ENCODE measurements at places on chromosomes 3 and 15. TPM values are rescaled to one million over a fixed set of nuclear protein-coding genes. Genes with fewer than 3 reads are reported as not detected.
A peak's percentile ranks its signal among the peaks of the same experiment; 100 is the strongest.

The GOLGA8O gene
- total RNA-seq: 2.1 TPM

The CIB2 gene
- total RNA-seq: 1.9 TPM

The CLDN16 gene
- total RNA-seq: 0.14 TPM

The GLDN gene
- total RNA-seq: 21.8 TPM

The FAM174B gene
- 62.9 TPM for total RNA-seq

The MESP1 gene
- 4.9 TPM for total RNA-seq

GRCh38 chr3:4588466-4588865 lies 95.3 kb downstream of the ITPR1 start:
- H3K4me3 ChIP-seq: no peak overlapping the region
- H3K36me3 ChIP-seq: no peaks in the 10 kb centered on the region
- no peak overlapping the region for H3K27ac ChIP-seq
- H3K27me3 ChIP-seq: no peaks in the 10 kb centered on the region
- peaks cover 43% of the 10 kb centered on the region for H3K4me1 ChIP-seq

DNA sequence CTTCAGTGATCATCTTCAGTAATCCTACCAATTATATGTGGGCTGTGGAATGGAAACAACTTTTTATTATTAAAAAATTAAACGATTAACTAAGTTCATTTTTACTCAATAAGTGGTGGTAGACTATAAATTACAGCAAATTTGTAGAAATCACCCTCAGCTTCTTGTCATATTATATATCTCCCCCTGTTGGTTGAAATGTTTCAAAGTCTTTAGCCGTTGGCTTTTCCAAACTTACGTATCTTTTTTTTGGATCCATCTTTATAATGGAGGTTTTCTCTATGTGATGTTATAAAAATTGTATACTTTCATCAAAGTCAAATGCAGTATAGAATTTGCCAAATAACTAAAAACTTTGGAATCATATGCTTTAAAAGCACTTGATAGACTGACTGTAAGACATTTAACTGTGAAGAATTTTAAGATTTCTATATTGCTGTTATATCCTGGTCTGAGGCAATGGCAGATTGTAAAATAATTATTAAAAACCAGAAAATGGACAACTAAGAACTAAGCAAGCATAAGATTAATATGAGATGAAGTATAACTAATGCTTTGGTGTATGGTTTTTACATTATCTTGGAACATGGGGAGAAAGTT lies 44.7 kb downstream of the ATP11B start:
- no peak overlapping the region for H3K4me3 ChIP-seq
- peaks cover 45% of the 10 kb centered on the region for H3K36me3 ChIP-seq
- no peaks in the 10 kb centered on the region for H3K4me1 ChIP-seq
- H3K27ac ChIP-seq: no peak overlapping the region

DNA sequence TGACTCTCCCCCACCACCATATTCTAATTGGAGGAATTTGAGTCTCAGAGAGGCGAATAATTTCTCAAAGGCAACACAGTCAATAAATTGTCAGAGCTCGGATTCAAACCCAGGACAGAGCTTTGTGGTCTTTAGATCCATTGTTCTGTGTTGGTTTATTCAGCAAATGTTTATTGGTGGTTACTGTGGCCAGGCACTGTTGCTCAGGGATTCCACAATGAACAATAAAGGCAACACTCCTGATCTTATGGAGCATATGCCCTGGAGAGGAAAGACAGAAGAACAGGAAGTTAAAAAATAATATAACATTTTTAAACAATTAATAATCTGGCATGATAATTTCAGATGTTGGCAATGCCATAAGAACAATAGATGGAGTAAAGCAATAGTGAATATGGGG lies 291.7 kb upstream of the NR2E3 start:
- H3K4me3 ChIP-seq: no peak overlapping the region
- H3K27me3 ChIP-seq: no peaks in the 10 kb centered on the region
- no peak overlapping the region for H3K27ac ChIP-seq
- H3K36me3 ChIP-seq: no peaks in the 10 kb centered on the region
- peaks cover 9% of the 10 kb centered on the region for H3K4me1 ChIP-seq
- no peak for DNase-seq

DNA sequence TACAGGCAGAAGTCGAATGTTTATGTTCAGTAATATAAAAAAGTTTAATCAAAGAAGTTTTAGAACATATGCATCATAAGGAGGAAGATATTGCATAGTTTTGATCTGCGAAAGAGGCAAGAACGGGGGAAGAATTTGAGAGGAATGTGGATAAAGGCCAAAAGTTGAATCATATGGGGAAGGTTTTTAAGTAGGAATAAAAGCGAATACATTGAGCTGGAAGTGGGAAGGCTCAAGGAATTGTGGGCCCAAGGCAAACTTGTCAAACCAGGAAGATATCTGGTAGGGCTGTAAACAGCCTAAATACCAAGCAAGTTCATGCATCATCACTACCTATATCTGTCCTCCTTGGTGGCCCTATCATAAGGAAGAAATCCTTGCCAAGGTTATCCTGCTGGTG lies 186.9 kb downstream of the MAGI1 start:
- DNase-seq: no peak
- H3K27ac ChIP-seq: no peak overlapping the region
- no peak overlapping the region for H3K4me3 ChIP-seq
- peaks cover 17% of the 10 kb centered on the region for H3K4me1 ChIP-seq

GRCh38 chr15:55652359-55652758 lies 64.2 kb upstream of the PYGO1 start:
- no peaks in the 10 kb centered on the region for H3K36me3 ChIP-seq
- H3K27ac ChIP-seq: no peak overlapping the region
- H3K4me1 ChIP-seq: no peaks in the 10 kb centered on the region

GRCh38 chr3:58621086-58621830 lies 44.1 kb upstream of the FAM107A start:
- no peak for DNase-seq
- no peak overlapping the region for H3K4me3 ChIP-seq
- H3K36me3 ChIP-seq: no peaks in the 10 kb centered on the region
- H3K27ac ChIP-seq: no peak overlapping the region
- H3K27me3 ChIP-seq: no peaks in the 10 kb centered on the region

GRCh38 chr15:70252056-70252950 lies 154.6 kb upstream of the TLE3 start:
- no peaks in the 10 kb centered on the region for H3K36me3 ChIP-seq
- peak; percentile 45 for DNase-seq
- H3K4me1 ChIP-seq: no peaks in the 10 kb centered on the region
- H3K27me3 ChIP-seq: no peaks in the 10 kb centered on the region

GRCh38 chr15:42820811-42821210 lies 83.9 kb upstream of the CDAN1 start:
- H3K4me3 ChIP-seq: no peak overlapping the region
- DNase-seq: no peak
- H3K36me3 ChIP-seq: no peaks in the 10 kb centered on the region
- no peaks in the 10 kb centered on the region for H3K4me1 ChIP-seq

DNA sequence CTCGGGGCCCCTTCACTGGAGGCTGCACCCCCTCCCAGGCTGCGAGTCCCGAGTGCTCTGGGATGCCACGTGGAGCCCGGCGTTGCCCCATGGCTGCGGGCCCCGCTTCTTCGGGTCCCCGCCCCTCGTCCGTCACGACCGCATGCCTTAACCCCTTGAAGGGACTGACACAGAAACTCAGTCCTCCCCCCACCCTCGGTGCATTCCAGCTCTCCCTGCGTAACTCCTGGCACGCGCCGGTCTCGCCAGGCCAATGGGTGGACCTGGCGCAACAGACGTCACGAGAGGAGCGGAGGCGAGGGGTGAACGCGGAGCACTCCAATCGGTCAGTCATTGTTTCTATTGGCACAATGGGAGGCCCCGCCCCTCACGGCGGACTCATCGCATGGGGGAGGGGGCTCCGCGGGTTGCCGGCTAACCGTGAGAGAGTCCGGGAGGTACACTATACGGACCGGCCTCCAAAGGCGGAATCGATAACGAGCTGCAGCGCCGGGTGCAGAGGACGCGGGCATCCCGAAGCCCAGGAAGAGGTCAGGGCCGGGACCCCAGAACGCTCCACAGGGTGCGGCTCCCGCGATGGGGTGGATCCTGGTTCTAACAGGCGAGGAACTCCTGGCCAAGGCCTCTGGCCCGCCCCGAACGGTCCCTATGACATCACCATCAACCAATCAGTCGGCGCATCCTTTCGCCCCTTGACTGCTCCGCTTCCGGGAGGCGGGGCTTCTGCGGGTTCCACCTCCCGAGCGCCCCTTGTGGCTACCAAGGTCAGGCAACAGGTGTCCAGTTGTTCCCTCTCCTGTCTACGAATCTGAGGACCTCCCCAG lies 1.0 kb upstream of the CELSR3 start:
- H3K36me3 ChIP-seq: no peaks in the 10 kb centered on the region
- peak; percentile 93 for DNase-seq
- peaks cover 31% of the 10 kb centered on the region for H3K27me3 ChIP-seq
- H3K4me3 ChIP-seq: peak overlapping the region; percentile 61
- H3K4me1 ChIP-seq: peaks cover 19% of the 10 kb centered on the region

GRCh38 chr3:24834442-24834841 lies 339.8 kb upstream of the THRB start:
- no peaks in the 10 kb centered on the region for H3K4me1 ChIP-seq
- H3K4me3 ChIP-seq: no peak overlapping the region
- H3K27ac ChIP-seq: no peak overlapping the region
- no peaks in the 10 kb centered on the region for H3K36me3 ChIP-seq
- H3K27me3 ChIP-seq: peaks cover 19% of the 10 kb centered on the region
- DNase-seq: no peak

- DNase-seq: no peak
- H3K27ac ChIP-seq: no peak overlapping the region
- H3K27me3 ChIP-seq: no peaks in the 10 kb centered on the region
- H3K4me3 ChIP-seq: no peak overlapping the region
- H3K4me1 ChIP-seq: peaks cover 19% of the 10 kb centered on the region
These were observed 20.7 kb downstream of the TATDN2 start for GRCh38 chr3:10268930-10269329.

DNA sequence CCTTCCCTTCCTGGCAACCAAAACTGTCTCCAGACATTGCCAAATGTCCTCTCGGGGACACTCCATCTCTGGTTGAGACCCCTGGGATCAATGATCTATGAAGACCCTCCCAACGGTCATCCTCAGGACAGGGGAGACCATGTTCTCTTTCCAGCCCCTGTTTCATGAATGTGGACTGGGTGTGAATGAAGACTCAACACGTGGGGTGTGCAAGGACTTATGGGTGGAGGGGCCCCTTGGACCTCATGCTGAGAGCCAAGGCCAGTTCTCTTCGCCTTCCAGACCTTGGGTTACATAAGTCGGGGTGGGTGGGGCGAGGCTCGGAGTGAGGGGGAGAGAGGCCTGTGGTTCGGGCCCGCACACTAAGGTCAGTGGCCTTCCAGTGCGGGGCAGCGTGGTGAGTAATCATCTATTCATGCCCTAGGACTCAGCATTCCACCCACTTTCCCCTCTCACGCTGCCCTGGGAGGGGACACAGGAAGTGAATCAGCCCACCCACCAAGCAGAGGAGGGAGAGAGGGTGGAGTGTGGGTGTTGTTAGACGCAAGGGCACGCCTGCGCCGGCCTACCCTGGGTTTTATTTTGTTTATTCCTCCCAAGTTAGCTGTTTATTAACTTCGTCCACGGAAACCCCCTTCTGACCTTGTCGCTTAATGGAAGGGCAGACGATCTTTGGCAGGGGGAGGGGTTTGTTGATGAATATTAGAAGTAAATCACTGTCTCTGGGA lies 6.7 kb downstream of the PAQR5 start:
- H3K4me3 ChIP-seq: no peak overlapping the region
- peak; percentile 81 for DNase-seq
- no peaks in the 10 kb centered on the region for H3K36me3 ChIP-seq
- peaks cover 10% of the 10 kb centered on the region for H3K4me1 ChIP-seq
- H3K27ac ChIP-seq: peak overlapping the region; percentile 42
- no peaks in the 10 kb centered on the region for H3K27me3 ChIP-seq

DNA sequence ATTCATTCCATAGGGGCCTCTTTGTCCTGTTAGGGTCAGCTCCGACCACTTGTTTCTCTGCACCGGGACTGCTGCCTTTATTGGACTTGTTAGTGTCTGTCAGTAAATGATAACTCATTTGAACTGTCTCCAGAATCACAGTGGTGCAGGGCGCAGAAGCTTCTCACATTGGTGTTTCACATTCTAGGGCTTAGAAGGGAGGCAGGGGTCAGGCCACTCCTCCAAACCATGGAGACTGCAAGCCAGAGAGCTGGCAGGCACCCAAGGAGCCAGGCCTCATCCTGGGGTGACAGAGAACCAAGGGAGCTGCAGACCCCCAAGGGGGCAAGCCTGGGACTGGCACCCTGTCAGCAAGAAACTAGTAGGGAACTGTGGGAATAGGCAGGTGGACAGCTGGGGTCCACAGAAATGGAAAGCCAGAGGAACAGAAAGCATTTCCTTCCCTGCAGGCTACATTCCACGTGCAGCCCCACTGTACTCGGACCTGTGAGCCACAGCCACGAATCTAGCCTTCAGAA lies 49.1 kb downstream of the CCNL1 start:
- no peak overlapping the region for H3K4me3 ChIP-seq
- DNase-seq: no peak
- no peaks in the 10 kb centered on the region for H3K4me1 ChIP-seq
- no peak overlapping the region for H3K27ac ChIP-seq

DNA sequence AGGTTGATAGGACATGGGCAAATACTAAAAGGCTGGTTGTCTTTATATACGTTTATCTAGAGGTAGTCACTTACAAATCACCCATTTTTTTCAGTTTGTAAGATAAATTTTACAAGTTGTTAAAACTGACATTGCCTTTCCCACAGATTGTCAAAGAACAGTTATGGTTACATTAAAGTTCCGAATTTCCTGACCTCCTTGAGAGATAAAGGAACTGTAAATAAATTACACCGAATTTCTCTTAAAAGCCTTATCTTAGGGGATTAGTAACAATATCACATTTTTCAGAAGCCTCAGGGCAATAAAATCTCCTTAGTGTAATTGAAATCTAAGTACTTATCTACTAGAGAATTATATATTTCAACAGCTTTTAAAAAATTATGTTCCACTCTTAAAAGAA lies 49.5 kb downstream of the ZPLD1 start:
- H3K36me3 ChIP-seq: no peaks in the 10 kb centered on the region
- no peaks in the 10 kb centered on the region for H3K27me3 ChIP-seq
- peaks cover 4% of the 10 kb centered on the region for H3K4me1 ChIP-seq

DNA sequence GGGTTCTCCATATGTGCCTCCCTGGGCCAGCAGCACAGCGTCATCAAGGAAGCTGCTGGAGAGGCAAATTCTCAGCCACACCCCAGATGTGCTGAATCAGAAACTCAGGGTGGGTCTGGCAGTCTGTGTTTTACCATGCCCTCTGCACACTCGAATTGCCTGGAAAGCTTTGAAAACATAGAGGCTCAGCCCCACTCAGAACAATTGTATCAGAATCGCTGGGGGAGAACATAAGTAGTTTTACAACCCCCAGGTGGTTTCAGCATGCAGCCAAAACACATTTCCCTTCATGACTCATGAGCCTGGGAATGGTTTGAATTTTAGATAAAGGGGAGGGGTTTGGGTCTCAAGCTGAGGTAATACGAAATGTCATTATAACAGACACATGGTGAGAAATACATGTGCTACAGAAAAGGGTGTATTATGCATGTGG lies 9.6 kb downstream of the TGM4 start:
- no peaks in the 10 kb centered on the region for H3K4me1 ChIP-seq
- no peak overlapping the region for H3K27ac ChIP-seq
- H3K27me3 ChIP-seq: peaks cover 8% of the 10 kb centered on the region
- no peaks in the 10 kb centered on the region for H3K36me3 ChIP-seq

- no peaks in the 10 kb centered on the region for H3K27me3 ChIP-seq
- DNase-seq: no peak
- no peak overlapping the region for H3K4me3 ChIP-seq
- peaks cover 4% of the 10 kb centered on the region for H3K4me1 ChIP-seq
- H3K36me3 ChIP-seq: no peaks in the 10 kb centered on the region
These were observed 8.5 kb downstream of the POC1A start for GRCh38 chr3:52145736-52146110.

GRCh38 chr3:133443649-133444422 lies 44.0 kb downstream of the BFSP2 start:
- no peak overlapping the region for H3K27ac ChIP-seq
- no peaks in the 10 kb centered on the region for H3K36me3 ChIP-seq
- H3K4me1 ChIP-seq: no peaks in the 10 kb centered on the region
- no peak for DNase-seq
